ENCODE measurements at places on chromosomes 6 and 20.

- no peak for DNase-seq
These were observed 23.3 kb upstream of the BCAS1 start for GRCh38 chr20:54093423-54094267.

DNA sequence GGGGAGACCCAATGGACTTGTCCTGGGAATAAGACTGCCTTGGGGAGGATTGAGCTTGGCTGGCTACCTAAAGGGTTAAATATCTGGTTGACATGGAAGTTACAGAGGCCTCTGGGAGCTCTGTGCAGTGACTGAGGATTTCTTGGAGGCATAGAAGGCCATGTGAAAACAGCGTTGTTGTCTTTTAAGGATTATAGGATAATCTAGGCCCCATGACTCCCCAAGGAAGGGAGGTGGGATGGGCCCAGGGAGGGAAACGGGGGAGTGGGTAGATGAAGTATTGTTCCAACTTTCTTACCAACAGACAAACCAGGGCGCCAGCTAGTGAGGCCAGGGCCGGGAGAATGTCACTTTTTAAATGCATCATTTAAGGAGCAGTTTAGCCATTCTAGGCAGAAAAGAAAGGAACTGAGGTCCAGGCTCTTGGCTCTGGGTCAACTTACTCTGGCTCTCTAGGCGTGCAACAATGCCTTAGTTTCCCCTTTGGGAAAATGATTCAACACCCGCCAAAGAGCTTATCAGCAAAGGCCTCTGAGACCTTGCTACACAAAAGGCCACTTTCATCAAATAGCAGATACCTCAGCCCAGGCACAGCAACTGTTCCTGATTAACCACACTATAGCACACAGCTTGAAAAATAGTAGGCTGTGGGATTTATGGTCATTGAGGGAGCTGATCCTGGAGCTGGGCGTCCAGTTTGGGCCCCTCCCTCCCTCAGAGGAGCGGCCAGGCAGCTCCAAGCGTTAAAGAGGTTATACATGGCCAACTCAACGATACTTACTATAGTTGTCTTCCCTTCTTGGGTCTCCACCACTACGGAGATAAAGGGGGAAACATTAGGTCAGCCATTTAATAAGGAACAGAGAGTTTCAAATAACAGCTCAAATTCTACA lies 7.0 kb downstream of the MRPS18A start:
- no peak for DNase-seq

GRCh38 chr20:43658069-43658722 lies 8.7 kb upstream of the MYBL2 start:
- no peak for DNase-seq

GRCh38 chr6:167898673-167899311 lies 72.1 kb downstream of the AFDN start:
- DNase-seq: no peak

DNA sequence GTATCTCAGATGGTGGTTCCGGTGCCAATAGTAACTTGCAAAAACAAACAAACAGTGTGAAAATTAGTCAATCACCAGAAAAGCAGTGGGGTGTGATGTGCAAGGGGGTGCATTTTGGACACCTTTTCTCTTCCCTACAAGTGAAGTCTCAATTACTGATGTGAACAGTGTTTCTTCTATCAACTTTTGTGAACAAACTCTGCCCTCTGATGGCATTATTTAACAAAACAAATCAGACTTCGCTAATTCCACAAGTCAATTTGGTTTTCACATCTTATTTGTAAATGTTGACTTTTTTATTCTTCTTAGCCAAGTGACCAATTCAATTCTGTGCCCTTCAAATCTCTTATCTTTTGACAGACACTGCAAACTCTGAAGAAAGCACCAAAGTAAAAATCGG lies 212.2 kb downstream of the UST start:
- DNase-seq: no peak

DNA sequence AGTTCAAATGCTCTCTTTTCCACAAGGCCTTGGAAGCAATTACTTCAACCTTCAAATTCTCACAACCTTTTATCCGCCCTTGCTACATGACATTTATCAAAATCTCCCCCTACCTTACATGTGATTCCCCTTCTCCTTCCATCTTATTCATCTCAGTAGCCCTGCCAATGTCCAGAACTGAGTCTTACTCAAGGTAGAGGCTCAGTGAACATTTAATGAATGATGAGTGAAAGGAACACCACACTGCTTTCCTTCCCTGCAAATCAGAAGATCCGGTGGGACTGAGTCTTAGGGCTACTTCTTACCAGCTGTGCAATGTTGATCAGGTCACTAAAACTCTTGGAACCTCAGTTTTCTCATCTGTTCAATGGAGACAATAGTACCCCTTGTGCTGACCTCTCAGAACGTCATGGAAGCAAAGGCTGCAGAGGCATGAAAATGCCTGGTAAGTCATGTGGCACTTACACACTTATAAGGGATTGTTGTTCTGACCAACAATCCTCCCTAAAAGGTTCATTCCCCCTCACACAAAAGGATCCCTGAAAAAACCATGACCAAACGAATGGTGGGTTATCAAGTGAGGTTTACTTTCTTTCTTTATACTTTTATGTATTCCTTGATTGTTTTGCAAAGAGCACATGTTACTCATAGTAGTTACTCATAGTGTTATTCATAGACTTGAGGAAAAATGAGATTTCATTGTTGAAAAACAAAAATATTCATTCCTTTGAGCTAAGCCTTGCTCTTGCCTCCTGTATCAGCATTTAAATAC lies 6.5 kb downstream of the MDGA1 start:
- no peak for DNase-seq

GRCh38 chr20:4366076-4366475 lies 350.7 kb upstream of the RNF24 start:
- DNase-seq: no peak

- no peak for DNase-seq
These were observed 265.4 kb downstream of the RIMS1 start for GRCh38 chr6:72151742-72152141.

GRCh38 chr20:40931410-40932044 lies 97.1 kb upstream of the TOP1 start:
- DNase-seq: no peak

DNA sequence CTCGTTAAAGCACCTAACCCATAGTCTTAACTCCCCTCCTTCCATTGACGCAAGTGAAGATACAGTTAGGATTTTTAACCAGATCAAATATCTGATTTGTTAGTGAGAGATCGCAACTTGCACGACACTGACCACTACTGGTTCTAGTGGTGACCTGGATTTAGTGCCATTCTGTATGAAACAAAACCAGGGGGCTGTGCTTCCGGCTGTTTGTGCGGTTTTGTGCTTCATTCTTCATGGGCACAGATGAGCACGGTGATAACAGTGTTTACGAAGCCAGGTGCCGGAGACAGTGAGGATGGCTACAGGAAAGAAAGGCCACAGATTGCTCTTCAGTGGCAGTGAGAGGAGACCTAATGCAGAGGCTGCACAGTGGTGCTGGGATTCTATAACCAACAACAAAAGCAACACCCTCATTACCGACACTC lies 75.5 kb downstream of the NOL4L start:
- DNase-seq: peak; percentile 70

- no peak for DNase-seq
These were observed 4.6 kb downstream of the PPP1R3G start for GRCh38 chr6:5089481-5090438.

- DNase-seq: no peak
These were observed 70.4 kb downstream of the SYCP2 start for GRCh38 chr20:59863058-59863457.
